ENCODE measurements at places on chromosomes 2 and 18.

- no peak for DNase-seq
Measured at GRCh38 chr18:36660311-36660710, 168.5 kb downstream of the TPGS2 start.

DNA sequence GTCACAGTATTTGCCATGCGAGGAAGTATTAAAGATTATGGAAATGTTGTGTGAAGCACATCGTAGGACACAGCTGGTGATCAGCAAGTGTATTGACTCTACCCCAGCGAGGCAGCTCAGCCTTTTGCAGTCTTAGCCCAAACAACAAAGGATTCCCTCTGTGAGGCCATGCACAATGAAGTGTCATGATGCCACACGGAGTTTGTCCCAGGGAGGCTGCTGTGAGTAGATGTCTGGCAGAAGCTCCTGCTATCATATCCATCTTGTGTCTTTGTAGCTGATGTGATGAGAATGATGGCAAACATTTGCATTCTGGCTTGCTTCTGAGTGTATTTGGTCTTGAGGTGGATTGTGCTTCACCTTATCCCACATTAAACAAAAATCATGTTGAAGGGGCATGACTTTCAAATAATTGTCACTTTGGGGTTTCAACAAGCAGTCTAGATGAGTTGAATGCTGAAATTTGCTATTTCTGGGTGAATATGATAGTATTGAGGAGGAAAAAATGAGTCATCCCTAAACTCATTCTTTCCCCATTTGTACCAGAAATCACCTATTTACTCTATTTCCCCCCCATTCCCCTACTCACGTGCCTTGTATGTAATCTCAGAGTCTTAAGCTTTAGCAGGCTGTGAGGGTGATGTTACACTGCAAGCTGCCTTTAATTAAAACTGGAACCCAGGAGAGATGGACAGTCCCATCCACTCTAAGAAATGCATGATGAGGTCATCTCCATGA is 273.5 kb downstream of the RNF144A start:
- no peak for DNase-seq

GRCh38 chr2:165058476-165059265 is 103.3 kb upstream of the SLC38A11 start:
- DNase-seq, result no peak

- DNase-seq, result no peak
Measured at GRCh38 chr18:79503406-79503805, 107.7 kb downstream of the NFATC1 start.

GRCh38 chr2:71607151-71607889 is 154.0 kb downstream of the DYSF start:
- DNase-seq, result no peak

DNA sequence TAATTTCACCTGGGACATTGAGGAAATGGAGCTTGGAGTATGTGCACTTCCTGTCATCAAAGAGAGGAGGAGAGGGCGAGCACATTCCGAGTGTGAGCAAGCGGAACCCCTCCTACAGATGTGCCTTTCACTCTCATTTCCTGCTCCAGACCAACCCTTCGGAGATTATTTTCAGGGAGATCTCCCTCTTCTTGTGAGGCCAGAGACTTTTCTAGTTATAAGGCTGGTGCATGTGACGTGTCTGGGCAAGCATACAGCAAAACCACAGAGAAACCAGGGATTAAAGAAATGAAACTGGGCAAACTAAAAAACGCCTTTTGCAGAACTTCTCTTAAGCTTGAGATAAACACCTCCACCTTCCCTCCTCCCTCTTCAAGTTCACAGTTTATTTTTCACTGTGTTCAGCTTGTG is 409.2 kb upstream of the TCF4 start:
- no peak for DNase-seq

DNA sequence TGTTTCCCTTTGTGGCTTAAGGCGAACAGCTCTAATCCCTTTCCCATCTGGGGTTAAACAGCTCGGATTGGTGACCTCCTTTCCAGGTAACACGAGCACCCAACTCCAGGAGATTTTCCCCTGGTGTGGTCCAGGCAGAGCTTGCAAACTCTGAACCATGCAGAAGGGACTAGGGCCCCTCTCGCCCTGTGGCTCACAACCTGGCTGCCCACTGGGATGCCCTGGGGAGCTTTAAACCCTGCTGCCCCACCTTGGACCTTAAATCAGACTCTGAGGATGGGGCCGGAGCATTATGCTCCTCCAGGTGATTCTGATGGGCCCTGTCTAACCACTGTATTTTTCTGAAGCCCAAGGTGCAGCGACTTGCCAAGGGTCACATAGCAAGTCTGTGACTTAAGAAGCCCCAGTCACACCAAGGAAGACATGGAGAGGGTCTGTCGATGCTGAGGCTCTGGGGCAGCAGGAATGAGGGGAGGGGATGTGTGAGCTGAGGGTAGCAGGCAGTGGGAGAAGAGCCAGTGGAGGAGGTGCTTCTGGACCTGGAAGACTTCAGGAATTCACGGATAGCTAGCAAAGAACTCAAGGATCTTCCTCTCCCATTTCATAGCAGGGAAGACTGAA is 5.9 kb downstream of the ARID5A start:
- no peak for DNase-seq

DNA sequence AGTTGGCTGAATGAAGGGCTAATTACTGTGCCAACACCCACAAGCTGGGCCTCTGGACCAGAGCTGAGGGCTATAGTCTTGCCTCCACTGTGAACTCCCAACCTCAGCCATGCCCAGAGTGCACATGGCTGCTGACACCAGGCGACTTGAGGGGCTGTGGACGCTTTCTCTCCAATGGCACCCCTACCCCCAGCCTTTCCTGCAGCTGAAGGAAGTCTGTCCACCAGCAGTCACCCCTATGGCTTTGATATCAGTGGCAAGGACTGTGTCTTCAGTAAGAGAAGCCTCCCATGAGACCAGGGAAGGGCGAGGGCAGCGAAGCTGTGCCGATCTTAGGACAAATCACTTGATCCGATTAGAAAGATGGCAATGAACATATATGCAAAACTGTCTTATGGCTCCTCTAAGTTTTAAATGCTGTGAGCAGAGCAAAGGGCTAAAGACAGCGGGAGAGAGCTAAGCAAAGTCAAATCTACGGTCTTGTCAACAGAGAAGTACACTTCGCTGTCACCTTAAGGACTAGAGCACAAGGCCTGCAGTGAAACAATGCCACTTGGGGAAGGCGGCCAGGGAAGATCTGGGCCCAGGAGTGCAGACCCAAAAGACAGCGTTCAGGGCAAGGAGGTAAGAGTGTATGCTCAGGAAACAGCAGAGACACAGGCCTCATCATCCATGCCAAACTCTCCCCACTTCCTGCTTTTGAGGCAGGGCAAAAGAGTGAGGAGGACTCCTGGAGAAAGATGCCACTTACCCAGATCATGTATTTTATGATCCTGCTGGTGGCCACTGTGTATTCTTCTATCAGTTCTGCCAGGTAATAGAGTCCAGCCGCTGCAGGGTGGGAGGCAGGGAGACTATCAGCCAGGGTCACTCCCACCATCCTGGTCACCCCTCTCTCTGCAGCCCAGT is 1.5 kb downstream of the TEX261 start:
- no peak for DNase-seq

GRCh38 chr2:66433945-66434678 is 813 bp upstream of the MEIS1 start:
- no peak for DNase-seq

DNA sequence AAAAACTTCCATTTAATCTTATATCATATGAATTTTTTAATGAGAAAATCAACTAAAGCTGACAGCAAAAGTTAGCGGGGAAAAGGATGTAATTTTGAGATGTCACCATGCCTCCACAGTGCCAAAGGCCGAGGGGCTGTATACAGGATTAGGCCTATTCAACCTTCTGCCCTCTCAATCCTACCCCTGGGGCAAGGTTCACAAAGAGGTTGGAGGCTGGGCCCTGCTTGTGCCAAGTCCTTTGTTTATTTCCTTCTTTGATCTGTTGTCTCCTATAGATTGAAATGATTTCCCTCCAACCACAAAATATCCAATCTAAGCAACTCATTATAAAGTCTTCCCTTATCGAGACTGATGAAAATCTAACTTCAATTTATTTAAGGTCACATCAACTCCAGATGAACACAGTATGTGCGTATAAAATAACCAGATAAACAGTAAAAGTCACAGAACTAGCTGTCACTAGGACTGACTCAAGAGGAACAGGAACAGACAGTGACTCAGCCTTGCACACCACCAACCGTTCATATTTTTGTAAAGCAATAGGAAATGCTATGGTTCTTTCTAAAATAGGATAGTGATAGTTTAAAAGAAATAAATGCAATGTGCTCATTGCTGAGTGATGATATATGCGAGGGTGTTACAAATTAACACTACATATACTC is 95.8 kb downstream of the SLC25A12 start:
- no peak for DNase-seq

DNA sequence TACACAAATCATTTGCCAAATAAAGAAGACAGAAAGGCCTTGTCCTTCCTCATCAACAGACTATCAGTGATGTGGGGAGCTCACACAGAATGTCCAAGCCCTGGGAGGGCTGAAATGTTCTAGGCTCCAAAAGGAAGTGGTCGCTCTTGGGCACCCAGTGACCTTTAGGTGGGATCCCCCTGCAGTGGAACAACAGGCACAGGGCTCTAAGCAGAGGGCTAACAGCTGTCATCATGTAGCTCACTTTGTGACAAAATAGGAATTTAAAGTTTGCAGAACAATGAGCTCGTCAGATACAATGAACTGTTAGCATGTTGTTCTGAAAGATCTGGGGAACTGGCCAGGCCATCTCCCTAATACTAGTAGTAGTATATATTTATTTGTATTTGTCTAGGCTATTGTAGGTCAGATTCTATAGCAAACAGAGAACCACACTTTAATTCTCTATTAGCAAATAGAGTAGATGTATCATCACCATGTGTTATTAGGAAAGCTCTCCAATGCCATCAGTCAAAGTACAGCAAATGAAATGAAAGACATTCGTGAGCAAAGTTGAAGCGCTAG is 151.5 kb upstream of the MAP3K20 start:
- no peak for DNase-seq

DNA sequence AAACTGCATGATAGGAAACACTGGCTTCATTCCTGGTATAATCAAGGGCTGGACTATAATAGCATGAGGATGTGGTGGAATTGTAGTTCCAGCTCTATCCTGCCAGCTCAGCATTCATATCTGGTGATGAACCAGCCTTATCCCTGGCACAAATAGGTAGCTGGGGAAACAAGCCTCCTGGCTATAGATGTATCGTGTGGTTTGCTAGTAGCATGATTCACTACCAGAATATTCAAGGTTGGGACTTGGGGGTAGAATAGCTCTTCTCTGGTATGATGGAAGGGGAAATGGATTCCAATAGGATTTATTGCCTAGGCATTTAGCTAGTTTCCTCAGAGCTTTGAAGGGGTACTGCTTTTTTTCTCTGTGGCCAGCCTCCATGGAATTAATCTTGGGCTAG is 532.8 kb downstream of the FBXO15 start:
- DNase-seq, result no peak

DNA sequence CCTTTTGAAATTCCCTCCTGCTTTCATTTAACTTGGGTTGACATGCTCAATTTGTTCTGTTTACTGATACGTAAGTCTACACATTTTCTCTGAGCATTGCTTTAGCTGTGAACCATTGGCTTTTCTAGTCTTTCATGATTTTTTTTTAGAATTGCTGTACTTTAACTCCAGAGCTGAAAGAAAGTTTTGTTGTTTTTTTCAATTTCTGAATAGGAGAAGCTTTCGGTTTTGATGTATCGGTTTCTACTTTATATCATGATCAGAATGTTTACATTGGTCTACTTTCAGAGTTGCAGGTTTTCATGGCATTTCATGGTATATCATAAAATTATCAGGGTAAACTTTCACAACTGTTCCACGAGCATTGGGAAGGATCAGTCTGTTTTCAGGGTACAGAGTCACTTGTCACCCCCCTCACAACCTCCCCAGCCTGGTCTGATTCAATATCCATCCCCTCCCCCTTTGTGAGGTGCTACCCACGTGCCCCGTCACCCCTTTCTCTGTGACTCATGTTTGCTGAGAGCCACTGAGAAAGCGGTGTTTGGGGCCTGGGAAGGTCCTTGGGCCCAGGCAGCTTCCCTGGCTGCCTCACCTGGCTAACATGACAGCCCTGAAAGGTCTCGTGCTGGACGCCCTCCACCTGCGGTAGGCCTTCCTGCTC is 7.0 kb downstream of the ASTL start:
- no peak for DNase-seq

- no peak for DNase-seq
Measured at GRCh38 chr2:86243950-86244733, 44.9 kb downstream of the MRPL35 start.

DNA sequence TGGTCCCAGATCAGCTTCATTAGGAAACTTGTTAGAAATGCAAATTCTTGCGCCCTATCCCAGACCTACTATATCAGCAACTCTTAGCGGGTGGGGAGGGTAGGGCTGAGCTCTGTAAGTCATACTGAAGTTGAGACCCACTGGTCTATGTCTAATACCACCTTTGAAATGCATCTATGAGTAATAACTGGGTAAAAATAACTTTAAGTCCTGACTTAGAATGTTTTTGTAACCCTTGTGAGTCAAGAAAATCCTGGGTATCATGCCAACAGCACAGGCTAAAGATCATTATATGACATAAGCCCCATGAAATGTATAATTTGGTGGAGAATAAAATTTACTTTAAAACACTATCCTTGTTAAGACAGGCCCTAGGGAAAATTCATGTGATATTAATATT is 41.4 kb downstream of the PRKD3 start:
- no peak for DNase-seq

DNA sequence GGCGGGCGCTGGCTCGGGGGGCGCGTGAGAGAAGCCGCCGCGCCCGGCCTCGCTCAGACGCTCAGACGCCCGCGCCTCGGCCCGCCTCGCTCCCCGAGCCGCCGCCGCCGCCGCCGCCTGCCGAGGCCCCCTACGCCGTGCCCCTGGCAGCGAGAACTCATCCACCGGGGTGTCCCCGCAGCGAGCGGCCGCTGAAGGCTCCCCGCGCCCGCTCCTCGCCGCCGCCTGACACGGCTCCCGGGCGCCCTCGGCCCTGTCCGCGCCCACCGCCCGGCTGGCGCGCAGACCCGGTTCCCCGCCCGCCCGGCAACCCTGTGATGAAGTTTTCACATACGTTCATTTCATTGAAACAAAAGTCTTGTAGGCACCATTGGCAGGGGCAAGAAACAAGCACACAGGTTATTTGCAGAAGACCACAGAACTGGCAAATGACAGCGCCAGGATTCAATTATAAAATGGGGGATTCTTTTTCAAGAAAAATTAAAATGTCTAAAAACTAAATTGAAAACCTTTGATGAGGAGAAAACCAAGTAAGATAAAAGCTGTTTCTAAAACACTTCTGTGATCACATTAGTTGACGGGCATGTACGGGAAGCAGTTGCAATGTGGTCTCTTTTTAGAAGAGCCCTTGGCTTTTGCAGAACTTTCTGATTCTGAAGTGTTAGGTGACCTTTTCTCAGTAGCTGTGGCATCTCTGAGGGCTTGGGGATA is 50.5 kb upstream of the TUBA3D start:
- DNase-seq, result no peak

- DNase-seq, result no peak
Measured at GRCh38 chr2:61688369-61689334, 150.5 kb upstream of the XPO1 start.

DNA sequence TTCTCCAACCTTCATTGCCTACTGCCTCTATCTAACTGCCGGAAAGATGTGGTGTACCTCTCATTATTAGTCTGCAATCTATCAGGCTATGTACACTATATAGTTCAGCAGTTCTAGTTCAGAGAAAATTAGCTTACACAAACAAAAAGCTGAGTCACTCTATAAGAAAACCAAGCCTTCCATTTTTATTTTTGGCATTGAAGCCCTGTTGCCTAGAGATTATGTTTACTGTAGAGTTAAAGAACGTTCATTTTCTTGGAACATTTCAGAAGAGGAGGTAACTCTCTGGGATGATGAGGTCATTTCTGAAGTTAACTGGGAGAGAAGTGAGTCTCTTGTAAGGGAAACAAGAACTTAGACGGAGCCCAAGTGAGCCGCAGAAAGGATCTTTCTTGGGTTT is 133.5 kb downstream of the FAM124B start:
- DNase-seq, result no peak
